ENCODE measurements at places on chromosomes 7 and 10. TPM values are rescaled to one million over a fixed set of nuclear protein-coding genes. Genes with fewer than 3 reads are reported as not detected.

Gene RBM20
- 18.4 TPM for total RNA-seq

Gene ABCC2
- 0.72 TPM for total RNA-seq

Gene GNG11
- 31.6 TPM for total RNA-seq

Gene PNLIPRP2
- not detected for total RNA-seq

Gene GPR37
- total RNA-seq = 4.6 TPM

Gene CRTAC1
- 2.6 TPM for total RNA-seq

Gene GIMAP1
- total RNA-seq = 3.2 TPM

Gene IGFBP1
- total RNA-seq = not detected

Gene ANKRD30A
- total RNA-seq = not detected

Gene OPALIN
- not detected for total RNA-seq

Gene CALML5
- 0.41 TPM for total RNA-seq

Gene TFEC
- total RNA-seq = 1.5 TPM

Gene IFIT1B
- total RNA-seq = 0.92 TPM

Gene TRPV5
- 0.21 TPM for total RNA-seq

Gene KCNMA1
- 34.3 TPM for total RNA-seq

Gene C7orf33
- not detected for total RNA-seq

Gene SSC4D
- 0.41 TPM for total RNA-seq

Gene ODAD2
- 1.0 TPM for total RNA-seq

Gene MYO1G
- total RNA-seq = 1.9 TPM

Gene SPDYE11
- total RNA-seq = not detected

Gene NUTM2B
- 0.10 TPM for total RNA-seq

Gene GPR141
- 1.7 TPM for total RNA-seq

Gene HELLS
- 39.9 TPM for total RNA-seq

Gene SAMD9
- total RNA-seq = 10.9 TPM

Gene LIPJ
- 0.21 TPM for total RNA-seq

Gene ADAMTS14
- total RNA-seq = 12.6 TPM

Gene SPDYE1
- not detected for total RNA-seq

Gene FBXL13
- 1.3 TPM for total RNA-seq

Gene NUDT13
- total RNA-seq = 2.1 TPM

Gene NKX6-2
- total RNA-seq = not detected

Gene HMX3
- total RNA-seq = not detected

Gene CROT
- 30.4 TPM for total RNA-seq

Gene ZNF425
- 4.7 TPM for total RNA-seq

Gene CPN1
- not detected for total RNA-seq

Gene CALML3
- total RNA-seq = 9.4 TPM

Gene C7orf57
- total RNA-seq = not detected

Gene PIK3CG
- 3.5 TPM for total RNA-seq

Gene PDSS1
- total RNA-seq = 9.7 TPM

Gene ZNF138
- 17.4 TPM for total RNA-seq

Gene MLXIPL
- 3.4 TPM for total RNA-seq

Gene CNOT4
- 19.0 TPM for total RNA-seq

Gene MCU
- total RNA-seq = 108 TPM

Gene FAM131B
- 1.5 TPM for total RNA-seq

Gene LBX1
- total RNA-seq = 5.6 TPM

Gene CNPY1
- not detected for total RNA-seq

Gene ERCC6
- 17.8 TPM for total RNA-seq

Gene IL15RA
- 3.0 TPM for total RNA-seq

Gene RPP38
- total RNA-seq = 7.2 TPM

Data from tongue (tissue), 3 donors.